ENCODE measurements at places on chromosomes 13 and 19.
A peak's percentile ranks its signal among the peaks of the same experiment; 100 is the strongest.

DNA sequence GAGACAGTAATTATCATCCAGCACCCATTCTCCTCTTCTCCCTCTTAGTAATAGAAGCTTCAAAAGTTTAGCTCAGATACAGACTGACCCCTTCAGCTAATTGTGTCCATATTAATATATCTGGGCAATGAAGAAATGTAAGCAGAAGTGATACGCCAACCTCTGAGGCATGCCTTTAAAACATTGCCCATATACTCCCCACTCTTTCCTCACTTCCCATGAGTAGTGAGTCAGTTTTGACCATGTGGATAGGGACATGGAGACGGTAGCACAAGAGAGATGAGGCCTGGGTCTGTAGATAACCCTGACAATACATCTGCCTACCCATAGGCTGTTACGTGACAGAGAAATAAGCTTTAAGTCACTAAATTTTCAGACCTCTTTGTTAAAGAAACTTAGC lies 147.6 kb downstream of the KCTD12 start:
- no peak for DNase-seq

DNA sequence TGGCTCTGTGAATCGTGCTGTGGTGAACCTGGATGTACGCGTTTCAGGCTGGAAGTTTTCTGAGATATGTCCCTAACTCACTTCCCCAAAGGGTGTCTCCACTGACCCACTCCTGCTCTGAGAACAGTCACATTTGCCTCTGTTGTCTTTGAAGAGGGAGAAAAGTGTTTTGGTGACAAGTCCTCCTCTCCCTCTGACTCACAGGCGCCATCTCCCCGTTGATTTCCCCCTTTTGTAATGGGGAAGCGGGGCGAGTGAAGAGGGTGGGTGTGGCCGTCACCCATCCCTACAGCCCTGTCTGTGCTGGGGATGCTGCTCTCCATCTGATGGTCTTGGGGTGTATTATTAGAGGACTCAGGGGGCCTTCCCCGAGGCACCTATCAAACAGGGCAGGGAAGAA lies 9.6 kb downstream of the APC2 start:
- DNase-seq = no peak

- peak; percentile 14 for DNase-seq
Observed at GRCh38 chr19:36136964-36137686, 2.7 kb upstream of the CAPNS1 start.

- no peak for DNase-seq
Observed at GRCh38 chr13:39023316-39023715, 14.6 kb downstream of the PROSER1 start.

- peak; percentile 2 for DNase-seq
Observed at GRCh38 chr13:59261928-59262488, 901.7 kb downstream of the DIAPH3 start.

GRCh38 chr19:15915109-15915508 lies 17.2 kb upstream of the CYP4F2 start:
- no peak for DNase-seq

DNA sequence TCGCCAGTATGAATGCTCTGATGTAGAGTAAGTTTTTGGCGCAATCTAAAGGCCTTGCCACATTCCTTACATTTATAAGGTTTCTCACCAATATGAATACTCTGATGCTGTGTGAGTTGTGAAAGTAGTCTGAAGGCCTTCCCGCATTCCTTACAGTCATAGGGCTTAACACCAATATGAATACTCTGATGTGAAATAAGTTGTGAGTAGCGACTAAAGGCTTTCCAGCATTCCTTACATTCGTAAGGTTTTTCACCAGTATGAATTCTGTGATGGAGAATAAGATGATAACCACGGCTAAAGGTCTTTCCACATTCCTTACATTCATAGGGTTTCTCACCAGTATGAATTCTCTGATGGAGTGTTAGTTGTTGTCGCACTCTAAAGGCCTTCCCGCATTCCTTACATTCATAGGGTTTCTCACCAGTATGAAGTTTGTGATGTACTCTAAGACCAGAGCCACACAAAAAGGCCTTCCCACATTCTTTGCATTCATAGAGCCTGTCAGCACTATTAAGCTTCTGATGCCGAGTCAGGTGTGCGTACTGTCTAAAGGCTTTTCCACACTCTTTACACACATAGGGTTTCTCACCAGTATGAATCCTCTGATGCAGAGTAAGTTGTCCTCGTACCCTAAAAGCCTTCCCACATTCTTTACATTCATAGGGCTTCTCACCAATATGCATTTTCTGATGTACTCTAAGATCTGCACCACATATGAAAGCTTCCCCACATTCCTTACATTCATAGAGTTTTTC lies 14.1 kb upstream of the ZFP14 start:
- no peak for DNase-seq

DNA sequence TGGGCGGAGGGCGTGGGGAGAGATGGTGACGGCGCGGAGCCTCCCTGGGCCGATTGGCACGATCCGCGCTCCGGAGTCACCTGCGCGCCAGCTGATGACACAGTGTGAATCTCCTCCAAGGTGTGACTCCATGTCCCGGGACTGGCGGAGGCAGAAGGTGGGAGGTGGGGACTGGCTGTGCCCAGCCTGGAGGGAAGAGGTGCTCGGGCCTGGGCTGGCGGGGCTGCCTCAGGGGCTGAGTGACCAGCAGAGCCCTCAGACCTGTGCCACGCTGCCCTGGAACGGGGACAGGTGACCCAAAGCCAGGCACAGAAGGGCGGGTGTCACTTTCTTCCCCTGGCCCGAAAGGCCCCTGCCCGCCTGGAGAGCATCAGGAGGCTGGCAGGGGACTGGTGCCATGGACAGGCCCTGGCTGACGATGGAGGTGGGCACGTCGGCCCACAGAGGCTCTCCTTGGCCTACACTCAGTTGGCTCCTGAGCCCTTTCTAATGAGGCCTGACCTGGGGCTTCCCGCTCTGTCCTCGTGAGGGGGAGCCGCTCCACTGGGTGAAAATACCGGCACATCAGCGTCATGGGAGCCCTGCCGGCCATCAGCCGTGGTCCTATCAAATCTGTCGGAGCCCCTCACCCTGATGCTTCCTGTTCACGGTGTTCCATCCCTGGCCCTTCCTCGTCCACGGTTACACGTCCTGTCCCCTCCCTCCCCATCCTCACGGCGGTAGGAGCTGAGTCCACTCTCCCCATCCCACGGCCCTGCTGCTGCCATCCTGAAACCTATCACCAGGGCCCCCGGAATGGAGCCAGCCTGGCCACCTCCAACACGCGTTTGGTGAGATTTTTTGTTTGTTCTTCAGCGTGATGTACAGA lies 75.6 kb downstream of the SPACA7 start:
- no peak for DNase-seq

DNA sequence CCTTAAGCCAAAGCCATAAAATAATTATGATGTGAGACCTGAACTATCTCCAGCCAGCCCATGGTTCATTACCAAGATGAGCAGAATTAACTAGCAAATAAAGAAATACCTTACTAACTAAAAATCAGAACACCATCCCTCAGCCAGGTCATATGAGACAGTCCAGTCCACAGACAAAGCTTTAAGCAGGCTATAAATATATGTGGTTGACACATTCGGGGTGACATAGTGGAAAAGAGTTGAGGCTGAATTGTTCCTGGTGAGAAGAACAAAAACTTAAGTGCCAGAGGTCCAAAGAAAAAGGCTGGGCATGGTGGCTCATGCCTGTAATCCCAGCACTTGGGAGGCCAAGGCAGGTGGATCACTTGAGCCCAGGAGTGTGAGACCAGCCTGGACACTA lies 30.9 kb downstream of the ENOX1 start:
- DNase-seq = no peak

- DNase-seq = no peak
Observed at GRCh38 chr13:90526711-90527110, 820.8 kb upstream of the MIR17HG start.

- no peak for DNase-seq
Observed at GRCh38 chr13:92768602-92769001, 458.0 kb upstream of the GPC6 start.

GRCh38 chr13:19967621-19968020 lies 9.1 kb downstream of the ZMYM2 start:
- no peak for DNase-seq

DNA sequence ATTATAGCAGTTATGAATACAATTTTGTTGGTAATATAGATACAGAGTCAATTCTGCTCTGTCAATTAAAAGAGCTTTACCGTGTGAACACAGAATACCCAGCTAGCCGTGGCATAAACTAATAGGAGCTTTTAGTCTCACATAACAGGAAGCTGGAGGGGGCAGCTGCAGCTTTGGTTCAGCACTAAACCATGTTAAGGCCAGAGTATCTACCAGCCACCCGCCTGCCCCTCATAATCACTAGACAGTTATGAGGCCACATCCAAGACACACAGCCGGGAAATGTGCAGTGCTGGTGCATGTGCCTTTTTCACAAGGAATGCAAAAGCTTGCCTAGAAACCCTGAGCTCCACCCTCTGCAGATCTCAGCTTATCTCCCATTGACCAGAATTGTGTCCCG lies 62.3 kb downstream of the SGCG start:
- no peak for DNase-seq

GRCh38 chr19:57643734-57644133 lies 10.8 kb downstream of the ZNF211 start:
- DNase-seq = no peak

GRCh38 chr19:17209126-17210036 lies 5.8 kb upstream of the USE1 start:
- no peak for DNase-seq

GRCh38 chr13:59532405-59532804 lies 631.3 kb downstream of the DIAPH3 start:
- DNase-seq = no peak

DNA sequence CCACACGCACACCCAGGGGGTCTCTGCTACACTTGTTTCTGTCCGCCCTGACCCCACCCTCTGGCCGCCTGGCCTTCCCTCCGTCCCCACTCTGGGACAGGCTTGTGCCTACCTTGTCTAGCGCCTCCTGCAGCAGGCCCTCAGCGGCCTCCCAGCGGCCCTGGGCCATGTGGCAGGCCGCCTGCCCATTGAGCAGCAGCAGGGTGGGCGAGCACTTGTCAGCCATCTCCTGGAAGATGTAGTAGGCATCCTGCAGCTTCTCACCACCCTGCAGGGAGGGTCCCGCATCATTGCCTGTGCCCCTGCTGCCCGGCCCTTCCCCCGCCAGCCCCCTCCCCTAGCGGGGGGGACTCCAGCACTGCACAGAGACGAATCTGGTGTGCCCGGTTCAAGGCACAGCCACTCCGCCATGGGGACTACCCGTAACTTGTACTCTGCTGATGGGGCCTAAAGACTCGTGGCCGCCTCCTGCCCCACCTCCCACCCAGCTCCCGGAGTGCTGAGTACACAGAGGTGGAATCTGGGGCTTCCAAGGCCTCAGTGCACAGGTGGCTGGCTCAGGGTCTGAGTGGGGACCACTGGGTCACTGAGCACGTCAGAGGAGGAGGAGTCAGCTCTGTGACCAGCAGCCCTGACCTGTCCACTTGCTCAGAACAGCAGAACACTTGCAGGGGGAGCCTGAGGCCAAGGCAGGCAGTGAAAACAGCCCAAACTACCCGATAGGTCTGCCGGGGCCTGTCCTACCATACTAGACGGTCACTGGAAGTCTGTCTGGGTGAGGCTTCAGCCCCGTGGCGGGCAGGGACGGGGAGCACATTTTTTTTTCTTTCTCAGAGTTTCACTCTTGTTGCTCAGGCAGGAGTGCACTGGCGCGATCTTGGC lies 7.4 kb upstream of the CERS1 start:
- no peak for DNase-seq

- no peak for DNase-seq
Observed at GRCh38 chr13:85420136-85420535, 379.1 kb downstream of the SLITRK6 start.

DNA sequence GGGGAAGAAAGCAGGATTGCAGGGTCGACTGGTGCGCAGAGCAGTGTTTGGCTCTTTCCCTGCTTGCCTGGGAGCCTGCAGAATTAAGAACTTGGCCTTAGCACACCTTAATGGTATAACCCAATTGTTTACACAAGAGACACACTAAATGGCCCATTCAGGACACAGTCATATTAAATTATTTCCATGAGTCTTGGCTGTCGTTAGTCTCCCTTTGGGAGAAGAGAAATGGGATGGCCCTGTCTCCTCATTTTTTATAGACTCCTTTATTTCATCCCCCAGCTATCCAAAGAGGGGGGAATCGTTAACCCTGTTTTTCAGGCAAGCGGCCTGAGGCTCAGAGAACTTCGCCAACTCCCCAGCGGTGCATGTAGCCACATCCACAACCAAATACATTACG lies 282.5 kb downstream of the SUCLA2 start:
- DNase-seq = no peak

DNA sequence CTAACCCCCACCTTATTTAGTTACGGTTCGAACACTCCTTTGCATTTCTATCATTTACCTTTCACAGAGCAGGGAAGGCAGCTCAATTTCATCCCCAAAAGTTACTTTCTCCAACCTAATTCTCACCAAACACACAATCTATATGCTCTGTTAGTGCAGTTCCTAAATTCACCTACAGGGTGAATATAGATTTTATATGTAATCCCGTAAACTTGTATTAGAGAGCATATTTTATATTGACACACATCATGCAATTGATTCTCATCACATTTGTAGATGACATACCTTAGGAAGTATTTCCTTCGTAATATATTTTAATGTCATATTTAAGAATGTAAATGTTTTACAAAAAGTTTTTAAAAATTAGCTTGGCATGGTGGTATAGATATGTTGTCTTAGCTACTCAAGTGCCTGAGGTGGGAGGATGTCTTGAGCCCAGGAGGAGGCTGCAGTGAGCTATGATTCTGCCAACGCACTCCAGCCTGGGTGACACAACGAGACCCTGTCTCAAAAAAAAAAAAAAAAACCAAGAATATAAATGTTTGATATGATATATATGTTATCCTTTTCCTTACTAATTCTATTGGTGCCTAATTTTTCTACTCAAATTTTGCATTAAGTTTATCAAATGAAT lies 57.3 kb upstream of the TNFRSF19 start:
- DNase-seq = no peak

- no peak for DNase-seq
Observed at GRCh38 chr19:55325172-55325571, at the start of gene TMEM150B. Gene TMEM150B (minus strand): TSS chr19:55325341. CDS start chr19:55321036, 4,305 bp downstream.

DNA sequence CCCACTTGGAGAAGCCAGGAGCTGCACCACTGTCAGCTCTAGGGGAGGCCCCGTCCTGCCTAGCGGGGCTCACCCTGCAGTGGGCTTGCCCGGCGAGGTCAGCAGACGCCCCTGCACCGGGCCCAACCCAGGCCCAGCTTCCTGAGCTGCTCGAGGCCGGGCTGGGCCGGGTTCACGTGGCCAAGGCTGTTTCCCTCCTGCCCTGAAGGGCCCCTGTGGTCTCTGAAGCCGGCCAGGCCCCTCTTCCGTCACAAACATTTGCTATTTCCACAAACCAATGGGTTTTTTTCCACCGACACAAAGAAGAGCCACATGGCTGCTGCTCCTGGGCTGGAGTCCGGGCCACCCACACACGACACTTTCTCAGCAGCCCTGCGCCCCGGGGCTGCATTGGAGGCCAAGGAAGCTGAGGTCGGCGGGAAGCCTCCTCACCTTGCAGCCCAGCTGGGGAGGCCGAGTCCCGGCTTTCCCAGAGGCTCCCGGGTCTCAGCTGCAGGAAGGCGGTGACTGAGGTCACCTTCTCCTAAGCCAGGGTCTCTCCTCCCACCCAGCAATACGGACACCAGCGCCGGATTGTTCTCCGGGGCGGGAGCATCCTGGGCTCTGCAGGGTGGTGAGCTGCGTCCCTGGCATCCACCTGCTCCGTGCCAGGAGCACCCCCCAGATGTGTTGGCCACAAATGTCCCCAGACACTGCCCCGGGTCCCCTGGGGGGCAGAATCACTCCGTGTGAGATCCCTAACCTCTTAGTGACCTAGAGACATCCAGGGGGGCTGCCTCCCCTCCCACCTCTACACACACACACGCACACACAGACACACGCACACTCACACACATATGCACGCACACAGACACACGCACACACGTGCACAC lies 80.5 kb downstream of the GADD45B start:
- DNase-seq = no peak

Measured in NCI-H524 (cell line).